ENCODE measurements at places on chromosomes 1 and 21.

GRCh38 chr1:15934211-15935055, 41.5 kb downstream of the ZBTB17 start:
- DNase-seq, result no peak

GRCh38 chr1:201696217-201696761, 132.7 kb upstream of the IPO9 start:
- no peak for DNase-seq

- no peak for DNase-seq
Measured at GRCh38 chr1:61135291-61135690, 52.9 kb downstream of the NFIA start.

GRCh38 chr1:63322944-63323864, 837 bp downstream of the FOXD3 start:
- DNase-seq, result no peak

DNA sequence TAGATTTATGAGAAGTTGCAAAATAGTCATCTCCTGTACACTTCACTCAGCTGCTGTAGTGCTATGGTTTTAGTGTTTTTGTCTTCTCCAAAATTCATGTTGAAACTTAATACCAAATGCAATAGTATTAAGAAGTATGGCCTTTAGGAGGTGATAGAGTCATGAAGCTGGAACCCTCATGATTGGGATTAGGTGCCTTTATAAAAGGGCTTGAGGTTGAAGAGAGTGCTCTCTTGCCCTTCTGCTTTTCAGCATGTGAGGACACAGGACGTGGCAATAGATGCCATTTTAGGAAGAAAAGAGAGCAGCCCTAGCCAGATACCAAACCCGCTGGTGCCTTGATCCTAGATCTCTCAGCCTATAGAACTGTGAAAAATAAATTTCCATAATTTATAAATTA, 87.6 kb downstream of the CTH start:
- DNase-seq, result no peak

DNA sequence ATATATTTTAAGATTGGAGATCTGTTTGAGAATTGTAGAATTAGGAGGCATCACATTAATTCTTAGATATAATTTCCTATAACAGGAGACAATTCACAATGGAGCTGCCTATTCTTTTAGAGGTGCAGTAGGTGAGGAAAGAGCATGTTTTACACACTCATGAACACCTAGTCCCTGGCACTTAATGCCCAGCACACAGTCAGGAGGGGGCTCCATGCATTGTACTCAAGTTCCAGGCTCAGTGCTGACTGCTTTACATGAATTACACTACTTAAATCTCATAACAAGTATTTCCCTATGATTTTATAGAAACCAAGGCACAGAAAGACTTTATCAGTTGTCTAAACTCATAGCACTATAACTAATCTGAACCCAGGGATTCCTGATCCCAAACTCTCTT, 360 bp upstream of the GBP3 start:
- no peak for DNase-seq

DNA sequence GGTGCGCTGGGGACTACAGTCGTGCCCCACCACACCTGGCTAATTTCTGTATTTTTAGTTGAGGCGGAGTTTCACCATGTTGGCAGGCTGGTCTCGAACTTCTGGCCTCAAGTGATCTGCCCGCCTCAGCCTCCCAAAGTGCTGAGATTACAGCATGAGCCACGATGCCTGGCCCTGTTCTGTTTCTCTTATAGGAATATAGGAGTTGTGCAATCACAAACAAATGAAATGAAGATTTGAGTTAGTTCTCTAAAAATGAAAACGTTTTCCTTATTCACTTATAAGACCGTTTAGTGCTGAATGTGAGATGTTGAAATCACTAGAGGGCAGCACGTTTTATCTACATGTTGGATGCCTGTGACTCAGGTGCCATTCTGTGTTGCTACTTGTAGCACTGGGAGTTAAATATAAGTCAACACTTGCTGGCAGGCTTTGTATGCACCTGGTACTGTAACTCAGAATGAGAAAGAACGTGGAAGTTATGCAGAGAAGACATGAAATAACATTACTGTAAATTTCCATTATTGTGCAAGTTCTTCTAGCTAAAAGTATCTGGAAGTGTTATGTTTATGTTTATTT, 45.8 kb downstream of the MIGA1 start:
- DNase-seq, result no peak

DNA sequence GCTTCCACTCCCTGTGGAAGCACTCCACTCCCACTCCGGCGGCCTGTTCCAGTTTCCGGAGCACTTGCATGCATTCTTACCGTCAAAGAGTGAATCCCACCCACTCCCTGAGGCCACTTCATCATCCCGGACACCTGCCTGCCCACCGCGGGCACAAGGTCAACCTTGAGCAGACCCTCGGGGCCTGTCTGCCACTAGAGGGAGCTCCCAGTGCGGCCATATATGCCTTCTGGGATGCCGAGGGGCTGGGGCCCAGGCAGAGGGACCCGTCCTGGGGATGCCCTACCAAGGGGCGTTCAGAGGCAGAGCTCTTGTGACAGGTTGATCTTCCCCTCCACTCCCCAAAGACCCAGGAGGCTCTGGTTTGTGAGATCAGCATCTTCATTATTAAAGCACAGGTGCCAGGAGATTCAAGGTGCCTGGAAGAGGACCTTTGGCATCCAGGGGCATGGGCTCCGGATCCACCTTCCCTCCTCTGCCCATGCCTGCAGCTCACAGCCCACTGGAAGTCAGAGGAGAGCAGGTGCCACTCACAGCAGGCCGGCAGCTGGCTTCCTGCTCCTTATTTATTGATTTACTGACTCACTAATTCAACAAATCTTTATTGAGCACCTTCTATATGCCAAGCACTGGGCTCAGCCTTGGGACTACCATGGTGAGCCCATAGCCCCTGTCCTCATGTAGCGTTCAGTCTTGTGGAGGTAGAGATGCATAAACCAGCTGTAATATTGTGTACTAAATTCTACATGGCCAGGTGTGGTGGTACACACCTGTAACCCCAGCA, 47.3 kb downstream of the UBIAD1 start:
- DNase-seq, result no peak

GRCh38 chr1:8133657-8134430, 107.7 kb upstream of the ERRFI1 start:
- DNase-seq, result no peak

- no peak for DNase-seq
Measured at GRCh38 chr1:201346337-201346939, 31.0 kb downstream of the TNNT2 start.

DNA sequence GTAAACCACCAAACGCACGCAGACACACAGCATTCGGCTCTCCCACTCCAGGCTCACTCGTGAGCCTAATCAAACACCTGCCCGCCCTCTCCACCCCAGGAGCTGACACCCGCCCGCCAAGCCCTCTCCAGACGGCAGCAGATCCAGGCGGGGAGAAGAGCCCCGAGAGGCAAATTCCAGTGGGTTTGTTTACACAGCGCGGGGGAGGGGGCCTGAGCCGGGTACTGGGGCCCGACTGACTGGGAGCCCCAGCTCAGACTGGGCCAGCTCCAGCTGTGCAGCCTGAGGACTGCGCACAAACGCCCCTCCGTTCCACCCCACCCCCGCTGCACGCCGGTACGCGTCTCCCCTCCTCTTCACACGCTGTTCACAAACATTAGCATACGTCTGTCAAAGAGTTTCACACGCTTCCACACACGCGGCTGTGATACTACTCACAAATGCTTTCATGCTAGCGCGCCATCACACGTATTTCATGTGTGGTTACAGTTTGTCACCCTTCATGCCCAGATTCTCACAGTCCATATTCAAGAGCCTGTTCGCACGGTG, 1.0 kb upstream of the EFNA1 start:
- DNase-seq, result no peak

- no peak for DNase-seq
Measured at GRCh38 chr1:156444407-156445001, 56.1 kb downstream of the MEF2D start.

DNA sequence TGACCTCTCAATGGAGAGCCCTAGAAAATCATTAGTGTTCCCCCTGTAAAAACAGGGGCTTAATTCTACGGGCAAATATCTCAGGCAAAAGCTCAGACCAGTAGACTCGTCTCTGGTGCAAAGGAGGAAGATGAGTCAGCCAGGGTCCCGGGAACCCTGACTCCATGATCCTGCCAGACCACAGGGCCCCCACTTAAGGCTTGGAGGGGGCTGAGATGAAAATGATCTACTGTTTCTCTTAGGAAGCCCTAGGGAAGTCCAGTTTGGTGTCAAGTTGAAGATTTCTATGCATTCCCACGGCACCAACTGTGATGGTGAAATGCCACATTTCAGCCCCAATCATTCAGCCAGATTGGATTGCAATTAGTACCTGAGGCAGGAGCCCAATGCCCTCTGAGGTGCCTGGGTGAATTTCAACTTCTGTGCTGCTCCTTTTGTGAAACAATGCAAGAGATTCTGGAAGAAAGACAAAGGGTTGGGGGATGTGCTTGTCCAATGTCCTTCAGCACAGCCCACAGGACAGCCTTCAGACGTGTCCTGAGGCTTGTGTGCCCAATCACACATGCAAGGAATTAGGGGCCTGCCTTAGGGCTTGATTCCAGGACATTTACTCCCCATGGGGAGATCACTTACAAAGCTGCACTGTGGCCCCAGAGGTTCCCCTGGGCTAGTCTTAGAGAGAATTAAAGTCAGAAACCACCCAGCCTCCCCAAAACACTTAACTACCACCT, 18.1 kb downstream of the NAV1 start:
- no peak for DNase-seq

- no peak for DNase-seq
Measured at GRCh38 chr1:32404946-32405345, 10.7 kb upstream of the BSDC1 start.

DNA sequence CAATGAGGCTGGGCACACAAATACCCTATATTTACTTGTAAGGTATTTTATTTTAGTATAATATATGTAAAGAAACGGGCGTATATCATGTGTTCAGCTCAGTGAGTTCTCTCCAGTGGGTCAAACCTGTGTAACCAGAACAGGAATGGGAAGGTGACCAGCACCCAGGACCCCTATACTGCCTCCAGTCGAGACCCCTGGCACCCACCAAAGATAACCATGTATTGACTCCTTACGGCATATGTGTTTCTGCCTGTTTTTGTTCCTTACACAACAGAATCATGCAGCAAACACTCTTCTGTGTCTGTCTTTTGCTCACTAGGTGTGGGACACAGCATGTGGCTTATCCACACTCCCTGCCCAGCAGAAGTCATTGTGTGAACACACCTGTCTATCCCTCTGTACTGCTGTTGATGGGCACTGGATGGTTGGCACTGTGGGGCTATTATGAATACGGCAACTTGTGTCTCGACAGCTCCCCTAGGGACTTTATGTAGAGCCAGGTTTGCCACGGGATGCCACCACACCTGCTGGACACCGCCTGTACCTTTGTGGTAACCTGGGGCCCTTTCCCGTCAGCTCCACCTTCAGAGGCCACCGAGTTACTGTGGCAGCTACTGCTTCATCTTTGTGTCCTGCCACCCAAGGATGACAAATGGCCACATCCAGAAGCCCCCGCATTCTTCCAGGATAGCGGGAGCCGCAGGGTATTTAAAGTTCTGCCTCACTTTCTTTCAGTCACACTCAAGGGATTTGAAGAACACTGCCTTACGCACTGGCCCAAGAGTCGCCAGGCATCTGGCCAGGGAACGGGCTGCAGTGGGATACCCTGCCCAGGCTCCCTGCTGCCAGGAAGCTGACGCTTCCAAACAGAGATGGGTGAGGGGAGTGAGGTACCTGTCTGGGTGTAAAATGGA, 23.5 kb upstream of the C2CD2 start:
- DNase-seq, result no peak

DNA sequence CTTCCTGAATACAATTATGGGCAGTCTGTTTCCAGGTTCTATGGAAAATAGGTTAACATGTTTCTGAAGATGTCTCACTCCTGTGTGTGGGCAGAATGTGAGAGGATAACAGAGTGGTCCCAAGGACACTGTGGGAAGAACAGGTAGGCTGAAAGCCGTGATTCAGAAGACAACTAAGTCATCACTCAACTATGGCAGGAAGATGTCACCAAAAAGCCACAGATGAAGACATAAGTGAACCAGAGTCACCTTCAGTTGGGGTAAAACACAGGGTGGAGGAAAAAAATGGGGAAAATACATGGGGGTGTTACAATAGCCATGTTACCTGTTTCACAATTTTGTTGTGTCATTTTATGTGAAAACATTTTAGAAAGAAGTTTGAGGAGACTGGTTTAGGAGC, 75.1 kb downstream of the UCHL5 start:
- DNase-seq, result no peak

DNA sequence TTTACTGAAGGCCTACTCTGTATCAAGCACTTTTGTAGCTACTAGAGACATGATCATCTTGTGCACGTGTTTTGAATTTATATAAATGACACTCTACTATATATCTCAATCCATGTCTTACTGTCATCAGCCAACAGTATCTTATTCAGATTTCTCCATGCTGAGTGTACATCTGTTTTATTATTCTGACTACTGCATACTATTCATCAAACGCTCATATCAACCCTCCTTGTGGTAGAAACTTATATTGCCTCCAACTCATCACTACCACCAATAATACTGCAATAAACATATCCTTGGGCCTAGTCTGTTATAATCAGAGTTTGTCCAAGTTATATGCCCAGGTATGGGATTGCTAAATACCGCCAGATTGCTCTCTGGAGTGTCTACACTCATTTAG, 81.6 kb upstream of the IRF2BP2 start:
- no peak for DNase-seq

All from activated CD4-positive, alpha-beta T cell treated with anti-CD3 and anti-CD28 coated beads for 1 hour (primary cell).